ENCODE measurements at places on chromosomes 12 and 14.

DNA sequence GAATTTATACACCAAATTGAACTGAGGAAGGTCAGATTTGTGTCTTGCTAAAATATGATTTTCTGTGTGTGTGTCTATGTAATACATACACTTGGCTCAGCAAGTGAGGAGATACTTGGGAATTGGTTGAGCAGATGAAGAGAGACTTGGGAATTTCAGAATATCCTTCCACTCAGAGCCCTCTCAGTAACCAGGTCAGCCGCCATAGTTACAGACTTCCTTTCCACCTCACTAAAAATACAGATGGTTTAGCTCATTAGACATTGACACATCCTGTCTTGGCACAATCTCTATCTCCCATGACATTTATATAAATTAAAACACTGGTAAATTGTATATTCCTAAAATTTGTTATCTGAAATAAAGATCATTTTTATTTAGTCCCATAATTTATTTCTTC, 15.9 kb downstream of the PIK3C2G start:
- no peak for DNase-seq

- no peak for DNase-seq
Measured at GRCh38 chr14:56324454-56324853, 206.2 kb downstream of the PELI2 start.

DNA sequence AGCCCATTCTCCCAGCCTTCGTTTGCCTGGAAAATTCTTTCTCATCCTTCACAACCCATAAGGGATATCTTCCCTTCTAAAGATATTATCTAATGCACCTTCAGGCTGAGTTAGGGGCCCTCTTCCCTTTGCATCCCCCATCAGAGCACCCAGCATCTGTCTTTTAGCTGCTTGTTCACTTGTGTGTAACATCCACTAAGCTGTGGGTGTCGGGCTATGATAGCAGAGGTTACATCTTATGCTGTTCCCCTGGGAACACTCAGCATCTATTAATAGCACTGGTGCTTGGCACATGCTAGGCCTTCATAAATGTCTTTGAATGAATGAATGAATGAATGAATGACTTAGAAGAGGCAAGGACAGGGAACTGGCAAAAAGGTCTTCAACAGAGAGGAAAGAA, 131.8 kb downstream of the NUAK1 start:
- DNase-seq = no peak

DNA sequence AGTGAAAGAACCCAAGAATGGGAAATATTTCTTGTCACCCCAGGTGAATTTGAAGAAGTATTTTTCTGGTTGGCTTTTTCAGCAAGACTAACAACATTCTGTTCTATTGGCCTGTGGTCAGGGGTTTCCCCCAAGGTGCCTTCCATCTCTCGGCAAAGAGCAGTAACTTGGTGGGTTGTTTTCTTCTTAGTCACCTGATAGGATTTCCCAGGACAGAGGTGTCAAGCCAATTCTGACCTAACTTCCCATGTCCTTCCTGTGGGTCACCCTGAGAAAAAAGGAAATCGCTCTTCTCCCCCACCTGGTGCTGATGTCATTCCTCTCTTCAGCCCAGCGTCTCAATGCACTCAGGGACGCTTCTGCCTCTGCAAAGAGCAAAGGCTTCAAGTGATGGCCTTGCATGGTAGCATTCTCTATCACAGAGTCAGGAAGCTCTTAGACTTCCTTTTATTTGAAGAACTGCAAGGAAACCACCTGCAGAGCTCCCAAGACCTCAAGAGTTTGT, 16.1 kb upstream of the IFNG start:
- no peak for DNase-seq

- no peak for DNase-seq
Measured at GRCh38 chr14:103925316-103925715, 2.9 kb upstream of the TDRD9 start.

- DNase-seq = no peak
Measured at GRCh38 chr14:89123851-89124250, 293.2 kb downstream of the FOXN3 start.

Measured in NCI-H2081 (cell line).